ENCODE measurements at places on chromosomes 7 and 10.

GRCh38 chr7:28155964-28156363 is 24.6 kb downstream of the JAZF1 start:
- no peak for DNase-seq

DNA sequence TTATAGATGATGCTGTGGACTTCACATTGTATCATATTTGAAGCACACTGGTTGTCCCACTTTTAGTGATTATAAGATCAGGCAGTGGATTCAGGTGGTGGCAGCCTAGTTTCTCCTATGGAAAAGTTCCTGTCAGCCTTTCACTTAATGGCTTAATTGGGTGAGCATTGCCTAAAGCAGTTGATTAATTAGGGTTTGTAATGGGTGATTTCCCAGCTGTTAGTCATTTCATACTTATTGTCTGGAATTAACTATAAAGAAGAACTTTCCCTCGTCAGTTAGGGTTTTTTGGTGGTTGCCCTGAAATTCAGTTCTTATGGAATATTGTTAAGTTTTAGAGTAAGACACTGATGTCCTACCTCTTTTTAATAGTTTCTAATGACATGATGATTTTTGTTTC is 78.8 kb downstream of the SLC25A40 start:
- no peak for DNase-seq

- DNase-seq, result no peak
These were observed 689 bp downstream of the PLCE1 start for GRCh38 chr10:93994438-93994801.

DNA sequence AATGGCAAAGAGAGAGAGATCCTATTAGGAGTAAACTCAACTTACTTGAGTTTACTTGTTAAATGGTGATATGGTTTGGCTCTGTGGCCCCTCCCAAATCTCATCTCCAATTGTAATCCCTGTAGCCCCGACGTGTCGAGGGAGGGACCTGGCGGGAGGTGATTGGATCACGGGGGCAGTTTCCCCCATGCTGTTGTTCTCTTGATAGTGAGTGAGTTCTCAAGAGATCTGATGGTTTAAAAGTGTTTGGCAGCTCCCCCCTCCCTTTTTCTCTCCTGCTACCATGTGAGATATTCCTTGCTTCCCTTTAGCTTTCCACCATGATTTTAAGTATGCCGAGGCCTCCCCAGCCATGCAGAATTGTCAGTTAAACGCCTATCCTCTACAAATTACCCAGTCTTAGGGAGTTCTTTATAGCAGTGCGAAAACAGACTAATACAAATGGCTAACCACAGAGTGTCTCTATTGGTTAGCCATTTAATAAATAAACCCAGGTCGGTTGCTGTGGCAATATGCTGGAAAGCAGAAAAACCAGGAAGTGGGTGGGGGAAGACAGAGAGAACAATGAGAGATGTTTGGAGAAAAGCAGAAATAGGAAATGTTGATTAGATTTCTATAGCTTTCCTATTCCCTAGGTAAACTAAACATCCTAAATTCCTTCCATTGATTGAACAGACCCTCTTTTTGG is 3.0 kb upstream of the STMP1 start:
- DNase-seq, result no peak

- DNase-seq, result no peak
These were observed 448.1 kb upstream of the PODXL start for GRCh38 chr7:132004529-132004928.

DNA sequence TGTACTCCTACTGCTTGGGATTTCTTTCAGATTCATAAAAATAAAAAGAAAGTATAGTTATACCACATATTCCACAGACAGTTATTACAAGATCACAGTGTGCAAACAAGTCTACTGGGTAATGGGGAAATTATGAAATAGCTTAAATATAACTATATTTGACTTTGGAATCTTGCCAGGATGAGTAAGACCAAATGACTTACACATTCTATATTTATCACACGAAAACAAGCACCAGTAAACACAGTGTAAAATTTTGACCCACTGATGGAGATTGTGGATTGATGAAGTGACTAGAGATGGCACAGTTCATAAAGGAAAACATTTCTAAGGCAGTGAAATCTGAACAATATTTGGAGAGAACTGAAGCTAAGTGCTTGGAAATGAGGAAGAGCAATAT is 339.7 kb downstream of the THSD7A start:
- no peak for DNase-seq
